CD8-positive, alpha-beta memory T cell (primary cell): ENCODE measurements at places on chromosomes 6 and 20. TPM values are rescaled to one million over a fixed set of nuclear protein-coding genes. Genes with fewer than 3 reads are reported as not detected.

DNA sequence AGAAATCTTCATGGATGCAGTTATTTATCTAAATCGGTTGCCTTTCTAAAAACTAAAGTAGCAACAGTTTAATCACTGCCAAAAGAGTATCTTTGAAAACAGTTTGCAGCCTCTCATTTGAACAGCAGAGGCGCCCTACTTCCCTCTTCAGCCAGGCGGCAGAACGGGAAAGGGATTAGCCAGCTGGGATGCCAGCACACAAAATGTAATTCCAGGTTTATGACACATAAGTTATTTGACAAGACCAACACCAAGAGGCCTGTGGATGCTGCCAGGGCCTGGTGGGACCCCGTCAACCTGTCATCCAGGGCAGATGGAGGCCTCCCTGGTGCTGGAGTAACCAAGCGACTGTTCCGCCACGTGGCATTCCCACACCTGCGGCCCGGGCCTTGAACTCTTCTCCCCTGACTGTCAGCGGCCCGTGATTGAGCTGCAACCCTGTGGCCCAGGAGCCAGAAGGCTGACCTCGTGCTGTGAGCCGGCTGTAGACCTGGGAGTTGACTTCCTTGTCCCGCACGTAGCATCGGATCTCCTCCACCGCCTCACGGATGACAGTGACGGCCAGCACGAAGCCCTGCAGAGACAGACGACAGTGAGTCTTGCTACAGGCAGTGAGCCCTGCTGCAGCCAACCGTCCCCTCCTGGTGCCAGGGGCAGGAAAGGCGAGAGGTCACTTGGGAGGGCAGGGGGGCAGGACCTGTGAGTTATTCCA is 55.5 kb downstream of the ATP9A start:
- no peak for DNase-seq

DNA sequence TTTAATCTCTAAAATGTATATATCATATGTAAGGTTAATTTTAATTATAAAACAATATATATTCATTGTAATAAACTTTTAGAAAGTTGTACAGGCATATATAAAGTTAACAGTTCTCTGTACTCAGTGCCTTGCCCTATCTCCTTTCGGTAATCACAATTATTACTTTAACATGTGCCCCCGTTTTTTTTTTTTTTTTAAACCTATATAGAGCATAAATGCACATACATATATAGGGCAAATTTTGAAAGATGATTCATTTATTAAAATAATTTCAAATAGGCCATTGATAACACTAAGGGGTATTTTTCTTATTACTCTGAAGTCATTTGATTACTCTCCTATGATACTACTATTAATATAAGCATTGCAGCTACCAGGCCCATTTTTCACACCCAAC is 1.9 kb downstream of the ASF1A start:
- no peak for DNase-seq

DNA sequence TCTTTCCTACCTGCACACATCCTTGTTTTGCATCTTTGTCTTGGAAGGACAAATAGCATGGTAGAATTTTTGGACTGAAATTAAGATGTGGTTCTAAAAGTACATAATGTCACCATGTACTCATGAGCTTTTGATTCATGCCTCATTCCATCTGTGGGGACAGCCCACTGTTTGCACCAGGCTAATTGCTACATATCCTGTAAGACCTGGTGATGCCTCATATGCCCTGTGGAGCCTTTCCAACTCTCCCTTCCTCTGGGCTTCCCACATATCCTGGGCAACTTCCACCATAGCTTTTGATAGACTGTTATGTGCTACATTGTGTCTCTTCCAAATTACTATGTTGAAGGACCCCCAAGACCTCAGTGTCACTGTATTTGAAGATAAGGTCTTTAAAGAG is 213.6 kb upstream of the PREP start:
- DNase-seq: no peak

Gene CST5
- not detected for total RNA-seq

Gene BCAS1
- total RNA-seq: 0.15 TPM

DNA sequence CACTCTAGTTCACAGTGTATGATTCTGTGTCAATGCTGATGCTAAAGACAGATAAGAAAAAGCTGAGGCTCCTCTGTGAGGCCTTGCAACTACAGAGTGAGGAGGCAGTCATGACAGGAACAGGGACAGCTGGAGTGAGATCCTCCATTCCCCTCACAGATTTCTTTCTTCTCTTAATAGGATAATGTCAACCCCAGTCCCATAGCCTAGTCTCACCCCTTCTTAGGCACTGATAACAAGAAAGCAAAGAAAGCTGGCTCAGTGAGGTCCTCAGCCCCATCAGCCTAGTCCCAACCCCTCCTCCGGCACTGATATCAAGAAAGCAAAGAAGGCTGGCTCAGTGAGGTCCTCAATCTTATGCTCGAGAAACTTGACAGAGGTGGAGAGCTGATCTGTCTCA is 2.1 kb upstream of the PTCHD4 start:
- DNase-seq: no peak

DNA sequence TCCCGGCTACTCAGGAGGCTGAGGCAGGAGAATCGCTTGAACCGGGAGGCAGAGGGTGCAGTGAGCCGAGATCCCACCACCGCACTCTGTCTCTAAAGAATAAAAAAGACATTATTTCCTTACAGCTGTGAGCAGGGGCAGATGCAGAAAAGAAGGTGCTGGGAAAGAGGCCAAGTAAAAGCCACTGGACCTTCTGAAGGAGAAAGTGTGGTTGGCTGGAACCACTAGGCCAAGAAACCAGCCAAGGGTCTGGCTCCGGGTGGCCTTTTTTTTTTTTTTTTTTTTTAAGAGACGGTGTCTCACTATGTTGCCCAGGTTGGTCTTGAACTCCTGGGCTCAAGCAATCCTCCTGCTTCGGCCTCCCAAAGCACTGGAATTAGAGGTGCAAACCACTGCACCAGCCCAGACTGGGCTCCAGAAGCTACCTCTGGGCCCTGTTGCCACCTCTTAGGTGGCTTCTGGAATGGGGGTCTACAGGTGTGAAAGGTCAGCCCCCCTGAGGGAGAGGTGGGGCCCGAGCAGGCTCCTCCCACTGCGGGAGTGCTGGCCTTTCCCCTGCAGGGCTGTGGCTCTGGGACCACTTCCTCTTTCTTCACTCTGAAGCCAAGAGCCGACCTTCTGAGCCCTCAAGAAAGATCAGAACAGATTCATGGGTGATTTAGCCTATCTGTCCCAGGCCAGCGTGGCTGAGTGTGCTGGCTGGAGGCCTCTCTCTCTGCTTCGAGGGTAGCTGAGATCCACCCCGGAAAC is at the start of gene FGD2:
FGD2 (plus strand) TSS at position 595 of the 750 bp plus-strand sequence. CDS start 163 bp downstream, outside the sequence.
- no peak for DNase-seq

Gene IL17F
- 2.3 TPM for total RNA-seq

GRCh38 chr6:37102299-37103168 is 67.4 kb upstream of the PIM1 start:
- DNase-seq: peak; percentile 80

Gene CBLN4
- total RNA-seq: not detected

Gene ZNF311
- total RNA-seq: 0.66 TPM

DNA sequence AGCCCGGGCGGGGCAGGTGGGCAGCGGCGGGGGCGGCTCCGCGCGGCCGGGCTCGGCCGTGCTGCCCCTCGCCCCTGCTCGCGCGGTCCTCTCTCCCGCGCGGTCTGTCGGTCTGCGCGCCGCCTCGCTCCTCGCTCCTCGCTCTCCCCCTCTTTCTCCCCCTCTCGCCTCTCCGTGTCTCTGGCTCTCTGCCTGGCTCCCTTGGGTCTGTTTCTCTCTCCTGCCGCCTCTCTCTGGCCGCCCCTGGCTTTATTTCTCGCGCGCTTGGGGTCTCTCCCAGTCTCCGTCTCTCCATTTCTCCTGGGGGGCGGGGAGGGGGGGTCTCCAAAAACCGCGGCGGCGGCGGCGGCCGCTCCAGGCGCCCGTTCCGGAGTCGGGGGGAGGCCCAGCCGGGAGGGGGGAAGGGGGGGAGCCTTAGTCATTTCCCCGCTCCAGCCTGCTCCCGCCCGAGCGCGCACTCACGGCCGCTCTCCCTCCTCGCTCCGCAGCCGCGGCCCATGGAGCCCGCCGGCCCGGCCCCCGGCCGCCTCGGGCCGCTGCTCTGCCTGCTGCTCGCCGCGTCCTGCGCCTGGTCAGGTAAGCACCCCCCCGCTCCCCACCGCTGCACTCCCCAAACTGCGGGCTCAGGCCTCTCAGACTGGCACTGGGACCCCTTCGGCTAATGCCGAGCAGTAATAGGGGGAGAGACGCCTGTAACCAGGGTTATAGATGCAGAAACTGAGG is at the start of gene SIRPA:
SIRPA (plus strand) TSS at position 457 of the 723 bp plus-strand sequence; CDS start at position 498, 41 bp downstream.
- no peak for DNase-seq

DNA sequence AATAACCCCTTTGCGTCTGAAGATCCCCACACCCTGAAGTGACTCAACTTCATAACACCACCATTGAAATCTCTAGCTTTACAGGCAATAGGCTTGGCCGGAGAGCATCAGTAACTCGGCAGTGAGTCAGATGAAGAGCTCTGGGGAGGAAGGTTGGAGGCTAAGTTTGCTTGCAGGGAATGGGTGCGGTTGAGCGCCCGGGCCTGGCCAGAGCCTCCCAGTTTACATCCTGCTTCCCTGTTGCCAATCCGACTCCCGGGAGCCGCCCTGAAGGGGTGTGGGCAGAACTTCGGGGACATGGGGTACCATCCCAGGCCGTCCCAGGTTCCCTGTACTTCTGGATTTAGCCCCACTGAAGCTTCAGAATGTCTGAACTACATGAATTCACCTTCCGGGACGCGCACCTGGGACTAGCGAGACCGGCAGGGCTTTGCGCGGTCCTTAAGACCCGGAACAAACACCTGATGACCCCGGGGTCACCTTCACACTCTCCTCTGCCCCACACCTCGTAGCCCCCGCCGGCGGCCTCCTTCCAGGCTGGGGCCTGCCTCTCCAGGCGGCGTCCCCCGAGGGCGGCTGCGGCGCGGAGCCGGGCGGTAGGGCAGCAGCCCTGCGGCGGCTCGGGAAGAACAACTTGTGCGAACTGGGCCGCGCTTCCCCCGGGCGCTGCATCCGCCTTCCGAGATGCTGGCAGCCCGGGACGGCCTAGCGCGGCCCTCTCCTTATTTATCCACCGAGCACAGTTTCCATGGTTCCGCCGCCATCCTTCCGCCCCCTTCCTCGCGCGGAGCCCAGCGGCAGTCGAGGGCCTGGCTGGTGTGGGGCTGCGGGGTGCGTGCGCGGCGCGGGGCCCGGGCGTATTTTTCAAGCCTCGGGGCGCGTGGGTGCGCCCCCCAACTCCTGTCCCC is 56.6 kb upstream of the RREB1 start:
- DNase-seq: peak; percentile 54

DNA sequence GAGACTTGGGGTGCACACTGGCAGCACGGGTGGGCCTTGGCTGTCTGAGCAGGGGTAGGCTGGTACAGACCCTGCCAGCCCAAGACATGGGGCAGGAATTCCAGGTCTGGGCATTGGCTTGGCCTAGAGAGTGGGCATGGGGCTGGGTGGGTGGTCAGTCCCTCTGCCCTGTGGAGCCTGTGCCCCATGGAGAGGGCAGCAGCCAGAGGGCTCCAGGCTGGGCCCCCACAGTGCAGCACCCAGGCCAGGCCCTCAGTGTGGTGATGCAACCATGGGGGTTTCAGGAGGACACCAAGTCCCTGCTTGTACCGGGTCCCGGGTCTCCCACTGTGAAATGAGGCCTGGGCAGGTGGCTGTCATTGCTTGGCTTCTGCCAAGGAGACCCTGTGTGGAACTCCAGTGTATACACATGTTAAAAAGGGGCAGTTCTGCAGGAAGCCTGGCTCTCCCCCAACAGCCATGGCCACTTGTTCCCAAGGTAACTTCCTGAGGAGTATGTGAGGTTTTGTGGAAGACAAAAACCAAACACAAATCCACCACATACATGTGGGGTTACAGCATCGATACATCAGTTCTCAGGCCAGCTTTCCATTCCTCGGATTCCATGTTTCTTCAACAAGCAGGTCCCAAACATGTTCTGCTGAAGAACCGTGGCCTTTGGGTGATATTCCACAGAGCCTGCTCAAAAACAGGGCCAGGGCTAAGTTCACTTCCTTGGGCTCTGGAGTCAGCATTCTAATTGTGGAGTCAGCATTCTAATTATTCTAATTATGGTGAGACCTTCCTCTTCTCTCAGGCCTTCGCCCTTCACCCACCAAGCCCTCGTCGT is 77.3 kb downstream of the DACT2 start:
- no peak for DNase-seq

Gene TRIM31
- total RNA-seq: not detected
